ENCODE measurements at places on chromosomes 16 and 17. TPM values are rescaled to one million over a fixed set of nuclear protein-coding genes. Genes with fewer than 3 reads are reported as not detected.

SLC16A6 gene
- total RNA-seq: 1.0 TPM

C16orf89 gene
- not detected for total RNA-seq

CCL8 gene
- total RNA-seq: not detected

C17orf67 gene
- total RNA-seq: 4.6 TPM

EMP2 gene
- total RNA-seq: 187 TPM

CD300H gene
- not detected for total RNA-seq
